ENCODE measurements at places on chromosomes 6 and 20.

DNA sequence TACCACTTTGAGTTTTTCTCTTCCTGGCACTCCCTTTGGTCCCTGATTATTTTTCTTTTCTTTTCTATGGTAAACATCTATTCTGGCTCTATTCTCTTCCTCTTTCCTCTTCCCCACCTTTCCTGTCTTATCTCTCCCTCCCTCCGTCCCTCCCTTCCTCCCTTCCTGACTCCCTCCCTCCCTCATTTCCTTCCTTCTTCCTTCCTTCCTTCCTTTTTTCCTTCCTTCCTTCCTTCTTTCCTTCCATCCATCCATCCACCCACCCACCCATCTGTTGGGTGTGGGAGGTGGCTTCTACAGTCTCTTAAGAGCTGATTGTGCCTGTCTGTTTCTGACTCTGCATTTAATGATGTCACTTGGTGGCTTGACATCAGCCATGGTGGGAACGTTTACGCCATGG, 43.5 kb upstream of the GTSF1L start:
- no peak for DNase-seq

GRCh38 chr6:167499161-167499660, 174.3 kb downstream of the TTLL2 start:
- no peak for DNase-seq

DNA sequence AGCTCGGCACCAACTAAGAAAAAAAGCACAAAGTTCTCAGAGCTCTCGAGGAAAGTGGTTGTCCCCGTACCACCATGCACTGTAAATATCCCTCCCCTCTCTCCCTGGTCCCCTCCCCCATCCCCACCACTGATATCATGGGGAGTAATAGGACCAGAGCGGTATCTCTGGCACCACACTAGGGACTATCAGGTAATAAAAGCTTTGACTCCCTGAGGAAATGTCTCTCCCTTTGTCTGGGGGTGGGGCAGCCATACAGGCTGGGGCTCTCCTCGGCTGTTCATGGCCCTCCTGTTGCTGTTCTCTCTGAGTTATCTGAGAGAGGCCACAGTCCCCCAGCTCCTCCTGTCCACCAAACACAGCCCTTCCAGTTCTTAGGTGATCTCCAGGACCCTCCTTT, 5.0 kb upstream of the GNRH2 start:
- no peak for DNase-seq

DNA sequence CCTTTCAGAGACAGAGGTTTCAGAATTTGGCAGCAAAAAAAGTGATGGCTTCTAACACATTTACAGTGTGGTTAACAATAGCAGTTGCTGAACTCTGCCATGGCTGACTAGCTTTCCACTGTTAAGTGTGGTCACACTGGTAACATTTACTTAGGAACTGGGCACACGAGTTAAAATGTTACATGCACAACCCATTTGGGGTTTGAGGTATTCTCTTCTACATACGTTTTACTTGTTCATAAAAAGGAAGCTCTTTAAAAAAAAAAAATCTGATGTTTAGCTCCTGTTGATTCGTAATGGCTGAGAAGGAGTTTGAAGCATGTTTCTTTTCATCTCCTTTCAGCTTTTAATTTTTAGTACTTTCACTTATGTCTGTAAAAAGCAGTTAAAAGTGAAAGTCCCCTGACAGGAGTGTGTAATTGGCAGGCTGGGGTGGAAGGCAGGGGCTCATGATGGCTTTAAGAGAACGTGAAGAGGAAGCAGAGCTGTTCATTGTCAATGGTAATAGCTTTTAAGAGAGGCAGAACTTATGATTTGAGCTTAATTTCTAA, 245.9 kb downstream of the FARS2 start:
- DNase-seq, result no peak

DNA sequence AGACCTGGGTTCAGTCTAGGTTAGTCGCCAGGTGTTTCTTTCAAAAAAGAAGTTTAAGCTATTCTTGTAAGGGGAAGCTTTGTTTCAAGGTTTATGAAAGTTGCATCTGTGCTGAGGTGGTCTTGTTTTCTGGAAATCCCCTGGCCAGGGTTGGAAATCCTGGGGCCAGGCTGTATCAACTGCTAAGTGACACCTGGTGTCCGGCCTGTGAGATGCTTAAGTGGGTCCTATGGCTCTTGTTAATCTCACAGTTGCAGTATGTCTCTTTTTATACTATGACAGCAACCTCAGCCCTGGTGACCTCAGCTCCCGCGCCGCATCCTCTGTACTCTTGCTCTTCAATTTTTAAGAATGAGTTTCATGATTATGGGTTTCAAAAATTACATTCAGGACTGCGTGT, 72.0 kb downstream of the CHMP4B start:
- no peak for DNase-seq

DNA sequence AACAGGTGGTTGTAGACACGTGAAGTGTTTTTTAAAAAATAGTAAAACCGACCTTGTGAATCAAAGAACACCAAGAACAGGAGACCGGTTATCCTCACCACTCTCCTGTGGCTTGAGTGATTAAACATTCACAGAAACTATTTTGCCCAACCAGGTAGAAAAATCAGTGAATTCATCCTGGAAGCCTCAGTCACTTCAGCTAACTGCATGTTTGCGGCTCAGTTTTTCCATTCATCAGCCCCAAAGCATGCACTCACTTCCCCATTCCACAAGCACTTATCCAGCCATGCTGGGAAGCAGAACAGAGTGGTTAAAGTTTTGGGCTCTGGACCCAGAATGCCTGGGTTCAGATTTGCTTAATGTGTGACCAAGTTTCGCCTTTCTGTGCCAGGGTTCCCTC, 2.4 kb downstream of the LRRN4 start:
- DNase-seq, result no peak

- no peak for DNase-seq
Measured at GRCh38 chr20:45971425-45971674, 653 bp downstream of the ZNF335 start.

- peak; percentile 3 for DNase-seq
Measured at GRCh38 chr6:125639466-125640020, 109.9 kb upstream of the HEY2 start.

DNA sequence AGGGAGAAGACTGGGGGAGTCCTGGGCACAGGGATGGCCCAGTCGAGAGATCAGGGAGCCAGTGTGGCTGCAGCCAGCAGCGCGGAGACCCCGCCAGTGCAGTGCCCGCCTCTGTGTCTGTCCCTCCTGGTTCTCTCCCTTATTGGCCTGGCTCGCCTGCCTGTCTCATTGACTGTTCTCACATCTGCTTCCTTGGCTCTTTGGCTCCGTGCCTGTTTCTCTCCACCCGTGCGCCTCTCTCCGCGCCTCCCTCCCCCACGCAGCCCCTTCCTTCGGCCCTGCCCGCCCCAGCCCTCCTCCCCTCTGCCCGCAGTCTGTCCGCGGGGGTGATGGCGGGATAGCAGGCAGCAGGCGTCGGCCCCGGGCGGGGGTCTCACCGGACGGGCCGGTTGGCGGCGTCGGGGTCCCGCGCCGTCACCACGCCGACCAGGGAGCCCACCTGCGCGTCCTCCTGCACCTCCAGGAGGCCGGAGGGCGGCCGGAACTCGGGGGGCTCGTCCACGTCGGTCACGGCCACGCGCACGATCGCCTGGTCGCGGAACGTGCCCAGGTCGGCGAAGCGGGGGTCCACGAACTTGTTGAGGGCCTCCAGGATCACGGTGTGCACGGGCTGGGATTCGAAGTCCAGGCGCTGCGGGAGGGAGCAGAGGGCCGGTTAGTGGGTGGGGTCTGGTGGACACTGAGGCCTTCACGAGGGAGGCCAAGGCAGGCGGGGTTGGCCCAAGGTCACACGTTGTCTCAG, 92.0 kb downstream of the CD40 start:
- no peak for DNase-seq

- peak; percentile 64 for DNase-seq
Measured at GRCh38 chr6:163775313-163775712, 360.8 kb downstream of the QKI start.

DNA sequence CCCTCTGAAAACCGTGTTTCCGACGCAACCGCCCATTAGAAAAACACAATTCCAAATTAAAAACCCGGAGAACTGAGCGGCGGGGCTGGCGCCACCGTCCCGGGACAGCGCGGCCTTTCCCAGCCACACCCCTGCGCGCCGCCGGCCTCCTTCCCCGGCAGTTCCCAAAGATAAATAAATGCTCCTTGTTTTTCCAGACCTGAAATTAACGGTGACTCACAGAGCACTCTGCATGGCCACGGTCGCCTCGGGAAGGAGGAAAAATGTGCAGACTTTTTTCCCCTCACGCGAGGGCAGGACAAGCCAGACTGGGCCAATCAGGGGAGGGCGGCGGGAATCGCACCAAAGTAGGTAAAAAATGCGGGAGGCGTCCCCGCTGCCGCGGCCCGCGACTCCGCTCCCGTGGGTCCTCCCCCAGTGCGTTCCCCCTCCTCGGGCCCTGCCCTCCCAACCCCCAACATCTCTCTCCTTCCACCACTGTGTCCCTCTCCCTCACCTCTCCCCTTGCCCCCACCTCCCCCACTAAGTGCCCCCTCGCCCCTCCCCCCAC, 828 bp upstream of the DSTN start:
- DNase-seq, result peak; percentile 98

DNA sequence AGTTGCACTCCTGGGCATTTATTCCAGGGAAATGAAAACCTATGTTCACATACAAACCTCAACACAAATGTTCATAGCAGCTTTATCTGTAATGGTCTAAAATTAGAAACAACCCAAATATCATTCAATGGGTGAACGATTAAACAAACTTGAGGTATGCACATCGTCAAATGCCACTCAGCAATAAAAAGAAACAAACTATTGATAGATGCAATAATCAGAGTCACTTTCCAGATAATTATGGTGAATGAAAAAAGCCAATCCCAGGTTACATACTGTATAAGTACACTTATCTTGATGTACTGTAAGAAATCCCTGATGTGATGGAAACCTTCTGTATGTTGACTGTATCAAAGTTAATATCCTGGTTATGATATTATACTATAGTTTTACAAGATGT, 38.8 kb downstream of the RNF24 start:
- no peak for DNase-seq

- DNase-seq, result no peak
Measured at GRCh38 chr20:23159947-23160318, 73.8 kb upstream of the CD93 start.

GRCh38 chr20:57476084-57476526, 48.8 kb downstream of the CTCFL start:
- no peak for DNase-seq

DNA sequence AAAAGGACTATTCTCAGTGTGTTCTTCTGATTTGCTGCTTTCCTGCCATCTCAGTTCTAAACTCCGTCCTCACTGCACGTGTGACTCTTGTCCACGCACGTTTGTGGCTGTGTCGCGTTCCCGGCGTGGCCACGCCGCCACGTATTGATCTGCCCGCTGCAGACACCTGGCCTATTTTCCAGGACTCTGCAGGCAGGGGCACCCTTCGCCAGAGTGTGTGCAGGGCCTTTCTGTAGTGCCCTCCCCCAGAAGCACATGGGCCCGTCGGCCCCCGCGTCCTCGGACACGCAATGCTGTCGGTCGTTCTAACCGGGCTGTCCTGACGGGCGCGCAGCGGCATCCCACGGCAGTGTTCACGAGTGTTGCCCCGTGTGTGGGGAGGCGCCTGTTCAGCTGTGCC, 87.6 kb downstream of the YTHDF1 start:
- no peak for DNase-seq

DNA sequence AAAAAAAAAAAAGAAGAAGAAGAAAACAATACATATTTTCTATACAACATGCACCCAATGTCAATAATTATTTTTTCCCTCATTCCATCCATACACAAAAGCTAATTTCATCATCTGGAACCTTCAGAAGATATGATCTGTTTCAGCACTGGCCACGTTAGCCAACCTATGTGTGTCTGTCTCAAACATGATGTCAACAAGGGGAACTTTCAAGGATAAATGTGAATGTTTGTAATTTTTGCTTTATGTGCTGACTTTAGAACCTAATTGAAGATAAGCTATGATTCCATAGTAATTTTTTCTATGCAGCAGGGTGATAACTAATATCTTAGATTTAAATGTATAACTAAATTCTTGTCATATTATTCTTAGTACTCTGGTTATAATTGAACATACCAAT, 37.9 kb downstream of the IPCEF1 start:
- no peak for DNase-seq

DNA sequence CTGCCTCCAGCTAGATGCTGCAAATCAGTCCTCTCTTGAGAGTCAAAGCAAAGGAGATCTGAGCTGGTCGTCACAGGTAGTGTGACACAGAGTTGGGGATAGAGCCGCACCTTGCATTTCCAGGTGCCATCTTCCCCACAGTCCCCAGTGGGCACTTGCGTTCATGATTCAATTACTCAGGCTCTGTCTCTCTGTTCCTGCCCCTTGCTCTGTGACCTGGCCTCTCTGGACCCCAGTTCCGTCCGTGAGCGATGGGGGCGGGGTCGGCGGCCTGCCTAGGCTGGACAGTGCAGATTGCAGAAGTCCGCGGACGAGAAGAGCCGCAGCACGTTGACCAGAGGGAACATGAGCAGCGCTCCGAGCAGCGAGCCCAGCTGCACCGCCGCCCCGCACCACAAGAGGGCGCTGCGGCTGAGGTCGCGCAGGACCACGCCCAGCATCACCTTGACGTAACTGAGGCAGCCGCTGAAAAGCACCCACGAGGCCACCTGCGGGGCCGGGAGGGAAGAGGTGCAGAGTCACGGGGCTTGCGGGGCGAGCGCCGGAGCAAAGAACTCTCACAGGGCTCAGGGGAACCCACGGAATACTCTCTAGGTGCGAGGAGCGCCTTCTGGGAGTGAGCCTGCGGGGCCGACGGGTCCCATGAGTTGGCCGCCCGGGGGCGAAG, 7.4 kb downstream of the SLC52A3 start:
- no peak for DNase-seq

- no peak for DNase-seq
Measured at GRCh38 chr20:15065794-15066193, 728.4 kb upstream of the FLRT3 start.

- no peak for DNase-seq
Measured at GRCh38 chr20:11329271-11329670, 588.4 kb upstream of the BTBD3 start.

- DNase-seq, result peak; percentile 68
Measured at GRCh38 chr6:50791900-50792508, 26.7 kb upstream of the TFAP2B start.

DNA sequence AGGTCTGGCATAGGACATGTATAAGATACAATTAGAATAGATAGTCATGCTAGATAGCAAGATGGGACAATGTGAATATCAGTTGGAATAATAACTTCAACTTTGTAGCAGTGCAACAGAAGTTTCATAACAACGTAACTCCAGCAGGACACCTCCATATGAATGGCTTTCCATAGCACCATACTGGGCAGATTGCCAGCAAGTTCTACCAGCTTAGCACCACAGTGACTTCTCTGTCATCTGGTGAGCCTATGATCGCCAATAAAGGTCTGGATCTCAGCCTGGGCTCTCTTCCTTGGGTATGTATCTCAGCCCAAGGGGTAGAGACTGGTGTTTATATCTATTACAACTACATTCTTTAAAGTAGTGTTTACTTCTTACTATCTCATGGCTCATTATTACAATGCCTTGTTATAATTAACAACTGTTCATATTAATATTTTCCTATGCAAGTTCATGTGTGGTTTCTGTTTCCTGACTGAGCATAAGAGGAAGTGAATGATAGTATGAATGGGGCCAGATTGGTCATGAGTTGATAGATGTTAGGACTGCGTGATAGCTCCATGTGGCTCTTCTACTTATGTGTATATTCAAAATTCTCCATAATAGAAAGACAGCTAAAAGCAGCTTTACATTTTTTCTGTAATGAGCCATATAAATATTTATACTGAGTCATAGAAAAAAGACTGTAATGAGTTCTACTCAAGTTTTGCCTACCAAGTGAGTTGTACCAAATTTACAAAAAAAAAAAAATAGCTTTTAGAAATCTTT, 22.9 kb downstream of the HTR1B start:
- DNase-seq, result no peak

GRCh38 chr6:166019214-166019613, 148.4 kb downstream of the TBXT start:
- DNase-seq, result no peak

GRCh38 chr6:116018976-116019375, 41.7 kb downstream of the FRK start:
- DNase-seq, result no peak
